ENCODE measurements at places on chromosomes 13 and 19. TPM values are rescaled to one million over a fixed set of nuclear protein-coding genes. Genes with fewer than 3 reads are reported as not detected.
A peak's percentile ranks its signal among the peaks of the same experiment; 100 is the strongest.

DNA sequence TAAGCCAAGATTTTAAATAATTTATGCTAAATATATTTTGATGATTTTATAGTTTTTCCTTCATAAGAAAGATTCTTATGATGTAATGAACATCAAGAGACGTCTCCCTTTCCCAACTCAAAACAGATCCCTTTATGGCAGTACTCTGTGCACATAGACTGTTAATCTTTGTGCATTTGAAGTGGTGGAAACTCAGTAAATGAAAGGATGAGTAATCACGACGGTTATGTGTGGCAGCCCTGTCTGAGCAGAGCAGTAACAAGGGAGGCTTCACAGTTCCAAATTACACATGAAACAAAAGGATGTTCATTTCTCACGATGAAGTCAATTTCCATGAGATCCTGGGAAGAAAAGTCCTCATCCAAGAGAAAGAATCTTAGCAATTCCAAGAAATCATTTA is 498.1 kb downstream of the KLF5 start:
- DNase-seq = no peak

DNA sequence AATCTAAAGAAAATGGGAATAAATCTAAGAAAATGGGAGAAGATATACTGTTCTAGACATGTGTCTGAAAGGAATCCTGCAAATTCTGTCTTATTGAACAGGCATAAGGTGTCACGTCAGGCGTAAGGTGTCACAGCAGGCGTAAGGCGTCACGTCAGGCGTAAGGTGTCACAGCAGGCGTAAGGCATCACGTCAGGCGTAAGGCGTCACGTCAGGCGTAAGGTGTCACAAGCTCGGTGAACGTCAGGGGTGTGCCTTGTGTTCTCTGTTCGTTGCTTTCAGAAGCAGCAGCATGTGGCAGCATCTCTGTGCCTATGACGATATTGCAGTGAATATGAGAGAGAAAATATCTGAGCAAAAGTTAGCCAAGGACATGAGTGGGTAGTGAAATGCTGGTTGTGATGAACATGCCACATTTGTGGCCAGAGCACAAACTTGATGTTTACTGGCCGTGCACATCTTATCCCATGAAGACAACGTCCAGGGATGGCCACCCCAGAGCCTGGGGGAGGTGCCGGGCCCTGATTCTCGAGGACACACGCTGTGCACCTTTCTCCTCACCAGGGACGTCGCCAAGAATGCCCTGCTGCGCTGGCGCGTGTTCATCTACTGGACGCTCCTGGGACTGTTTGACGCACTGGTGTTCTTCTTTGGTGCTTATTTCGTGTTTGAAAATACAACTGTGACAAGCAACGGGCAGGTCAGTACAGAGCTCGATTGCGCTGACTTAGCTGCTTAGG is 107.0 kb upstream of the MCF2L start:
- peak; percentile 10 for DNase-seq

DNA sequence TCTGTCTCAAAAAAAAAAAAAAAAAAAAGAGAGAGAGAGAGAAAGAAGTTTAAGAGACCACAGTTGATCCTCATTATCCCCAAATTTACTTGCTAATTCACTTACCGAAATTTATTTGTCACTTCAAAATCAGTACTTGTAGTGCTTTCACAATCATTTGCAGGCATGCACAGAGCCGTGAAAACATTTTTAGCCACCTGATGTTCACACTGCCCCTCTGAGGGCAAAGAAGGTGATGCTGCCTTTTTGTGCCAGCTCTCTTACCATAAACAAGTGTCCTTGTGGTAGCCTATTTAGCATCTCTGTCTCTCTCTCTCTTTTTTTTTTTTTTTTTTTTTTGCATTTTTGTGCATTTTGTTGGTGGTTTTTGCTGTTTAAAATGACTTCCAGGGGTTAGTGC is 24.1 kb upstream of the CASP14 start:
- DNase-seq = no peak

- DNase-seq = no peak
These were observed 14.6 kb downstream of the LNX2 start for GRCh38 chr13:27605610-27606200.

DNA sequence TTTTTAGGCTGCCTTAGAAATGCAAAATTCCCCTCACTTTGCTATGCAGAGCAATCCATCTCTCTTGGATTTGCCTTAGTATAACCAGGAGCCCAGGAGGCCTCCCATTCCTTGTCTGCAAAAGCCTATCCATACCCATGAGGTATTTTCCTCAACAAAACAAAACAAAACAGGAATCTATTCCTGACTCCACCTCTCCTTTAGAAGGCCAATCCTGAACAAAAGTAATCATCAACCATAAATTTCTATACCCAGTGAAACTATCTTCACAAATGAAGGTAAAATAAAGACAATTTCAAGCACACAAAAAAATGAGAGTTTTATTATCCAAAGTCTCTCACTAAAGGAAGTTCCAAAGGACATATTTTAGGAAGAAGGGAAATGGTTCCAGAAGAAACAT is 365.7 kb downstream of the KCNRG start:
- no peak for DNase-seq

DNA sequence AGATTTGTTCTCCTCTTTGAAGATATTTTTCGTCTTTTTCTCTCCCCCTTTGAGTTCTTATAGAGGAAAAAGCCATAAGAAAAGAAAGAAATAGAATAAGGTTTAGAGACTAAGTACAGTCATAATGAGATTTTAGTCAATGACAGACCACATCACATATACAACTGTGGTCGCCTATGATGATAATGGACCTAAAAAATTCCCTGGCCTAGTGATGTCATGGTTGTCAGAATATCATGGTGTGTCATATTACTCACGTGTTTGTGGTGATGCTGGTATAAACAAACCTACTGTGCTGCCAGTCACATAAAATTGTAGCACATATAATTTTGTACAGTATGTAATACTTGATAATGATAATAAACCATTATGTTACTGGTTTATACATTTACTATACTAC is 1096.1 kb downstream of the OLFM4 start:
- DNase-seq = no peak

DNA sequence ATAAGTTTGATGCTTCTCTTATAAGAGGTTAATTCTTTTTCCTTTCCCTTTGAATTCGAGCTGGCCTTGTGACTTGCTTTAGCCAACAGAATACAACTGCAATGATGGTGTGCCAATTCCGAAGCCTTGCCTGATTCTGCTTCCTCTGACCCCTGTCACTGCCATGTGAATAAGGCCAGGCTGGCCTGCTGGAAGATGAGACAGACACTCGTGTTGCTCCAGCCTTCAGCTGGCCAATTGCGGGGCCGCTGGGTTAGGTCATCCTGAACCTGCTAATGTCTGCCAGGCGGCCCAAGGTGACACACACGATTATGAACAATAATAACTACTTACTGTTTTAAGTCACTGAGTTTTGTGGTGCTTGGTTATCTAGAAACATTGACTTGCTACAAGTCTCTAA is 352.0 kb downstream of the MYO16 start:
- DNase-seq = no peak

- no peak for DNase-seq
These were observed 447.2 kb downstream of the RFC3 start for GRCh38 chr13:34265046-34265679.

GRCh38 chr19:14563989-14564651 is 7.7 kb downstream of the NDUFB7 start:
- DNase-seq = no peak

DNA sequence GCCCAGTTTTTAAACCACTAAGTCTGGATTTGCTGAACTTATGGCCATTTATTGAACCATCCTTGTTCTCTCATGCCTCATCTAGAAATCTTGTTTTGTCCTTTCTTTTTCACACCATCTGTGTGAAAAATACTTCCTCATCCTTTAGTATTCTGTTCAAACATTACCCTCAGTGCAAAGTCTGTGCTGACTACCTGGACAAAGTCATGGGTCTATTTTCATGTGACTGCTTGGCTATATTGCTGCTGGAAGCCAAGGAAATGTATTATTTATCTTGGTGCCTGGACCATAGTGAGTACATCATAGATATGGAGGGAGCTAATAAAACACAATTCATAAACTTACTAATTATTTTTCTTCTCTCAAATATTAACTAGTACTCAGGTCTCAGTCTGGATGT is 312.5 kb downstream of the OXGR1 start:
- no peak for DNase-seq

GRCh38 chr19:17484520-17485185 is 14.3 kb downstream of the SLC27A1 start:
- DNase-seq = no peak

The SUPT20H gene
- 17.1 TPM for polyA plus RNA-seq

The KRTDAP gene
- polyA plus RNA-seq = not detected

The ATP1A3 gene
- polyA plus RNA-seq = not detected

The PTPRH gene
- 17.3 TPM for polyA plus RNA-seq

The POSTN gene
- 153 TPM for polyA plus RNA-seq

The NCR1 gene
- polyA plus RNA-seq = not detected

The PLPP2 gene
- polyA plus RNA-seq = 55.7 TPM

The KLF16 gene
- polyA plus RNA-seq = 7.6 TPM

The TNFRSF19 gene
- 1.3 TPM for polyA plus RNA-seq

The DIAPH3 gene
- 6.7 TPM for polyA plus RNA-seq

Measured in stomach (tissue), 19 donors.